ENCODE measurements at places on chromosomes 12 and 14.

GRCh38 chr14:69351385-69351784 is 46.7 kb downstream of the ERH start:
- no peak for DNase-seq

DNA sequence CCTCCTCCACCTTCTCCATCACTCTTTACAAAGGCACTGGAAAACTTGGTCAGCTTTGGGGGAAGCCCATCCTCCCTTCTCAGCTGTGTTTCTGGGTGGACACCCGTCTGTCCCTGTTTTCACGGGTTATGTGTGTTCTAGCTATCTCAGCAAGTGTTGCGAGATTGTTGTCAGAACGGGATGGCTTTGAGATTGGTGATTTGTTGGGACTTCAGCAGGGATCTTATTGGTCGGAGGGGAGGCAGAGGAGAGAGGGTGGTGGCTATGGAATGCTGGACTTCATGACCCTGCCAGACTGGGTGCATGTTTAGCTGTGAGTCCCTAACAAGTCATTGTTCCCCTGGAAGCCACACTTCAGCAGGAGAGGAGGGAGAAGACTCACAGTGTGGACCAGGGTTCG is 2.1 kb downstream of the USP5 start:
- no peak for DNase-seq

DNA sequence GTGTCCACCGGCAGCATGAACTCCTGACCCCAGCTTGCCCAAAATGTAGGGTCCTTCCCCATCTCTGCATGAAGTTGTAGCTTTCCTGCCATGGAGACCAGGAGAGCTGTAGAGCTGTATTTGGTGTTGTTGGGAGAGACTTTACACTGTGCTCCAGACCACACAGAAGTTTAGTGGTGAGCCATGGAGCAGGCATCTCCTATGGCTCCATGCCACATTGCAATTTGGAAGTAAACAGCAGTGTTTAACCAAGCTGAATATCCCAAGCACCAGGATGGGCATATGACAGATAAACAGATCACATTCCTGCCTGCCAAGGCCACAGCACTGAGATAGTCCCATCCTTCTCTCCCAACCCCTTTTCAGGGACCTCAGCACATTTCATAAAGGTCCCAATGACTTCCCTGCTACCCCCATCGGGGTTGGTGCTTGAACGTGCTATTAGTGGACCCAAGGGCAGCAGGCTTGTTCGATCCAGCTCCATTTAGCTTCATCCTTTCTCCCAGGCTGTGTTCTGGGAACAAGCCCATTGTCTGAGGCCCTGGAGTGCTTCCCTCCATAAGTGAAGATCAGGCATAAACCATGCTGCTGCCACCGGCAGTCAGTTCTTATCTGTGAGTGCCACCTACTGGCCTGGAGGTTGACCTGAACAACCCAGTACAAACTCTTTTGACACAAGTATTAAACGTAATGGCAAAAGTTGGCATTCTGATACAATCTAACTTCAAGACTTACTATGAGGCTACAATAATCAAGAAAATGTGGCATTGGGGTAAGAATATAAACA is 172.3 kb upstream of the ATXN7L3B start:
- no peak for DNase-seq

DNA sequence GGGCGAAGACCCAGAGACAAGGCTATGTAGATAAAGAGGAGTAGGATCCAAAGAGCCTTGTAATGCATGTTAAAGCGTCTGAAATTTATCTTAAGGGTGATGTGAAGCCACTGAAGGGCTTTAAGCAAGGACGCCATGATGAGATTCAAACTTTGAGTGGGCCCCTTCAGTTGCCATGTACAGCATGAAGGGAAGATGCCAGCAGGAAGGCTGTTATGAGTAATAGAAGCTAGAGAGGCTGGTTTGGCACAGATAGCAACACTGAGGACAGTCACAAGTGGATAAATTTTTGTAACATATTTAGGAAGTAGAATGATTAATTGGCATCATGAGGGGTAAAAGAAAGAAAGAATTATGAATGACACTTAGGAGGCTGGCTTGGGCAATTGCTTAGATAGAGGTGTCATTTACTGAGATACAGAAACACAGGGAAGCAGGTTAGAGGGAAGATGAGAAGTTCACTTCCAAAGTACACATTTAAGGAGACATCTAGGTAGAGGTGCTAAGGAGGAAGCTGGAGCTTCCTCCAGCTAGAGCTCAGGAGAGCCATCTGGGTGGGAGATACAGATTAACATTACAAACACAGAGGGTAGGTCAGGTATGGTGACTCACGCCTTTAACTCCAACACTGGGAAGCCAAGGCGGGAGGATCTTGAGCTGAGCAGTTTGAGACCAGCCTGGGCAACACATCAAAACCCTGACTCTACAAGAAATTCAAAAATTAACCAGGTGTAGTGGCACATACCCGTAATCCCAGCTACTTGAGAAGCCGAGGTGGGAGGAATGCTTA is 13.7 kb downstream of the ATG2B start:
- no peak for DNase-seq

DNA sequence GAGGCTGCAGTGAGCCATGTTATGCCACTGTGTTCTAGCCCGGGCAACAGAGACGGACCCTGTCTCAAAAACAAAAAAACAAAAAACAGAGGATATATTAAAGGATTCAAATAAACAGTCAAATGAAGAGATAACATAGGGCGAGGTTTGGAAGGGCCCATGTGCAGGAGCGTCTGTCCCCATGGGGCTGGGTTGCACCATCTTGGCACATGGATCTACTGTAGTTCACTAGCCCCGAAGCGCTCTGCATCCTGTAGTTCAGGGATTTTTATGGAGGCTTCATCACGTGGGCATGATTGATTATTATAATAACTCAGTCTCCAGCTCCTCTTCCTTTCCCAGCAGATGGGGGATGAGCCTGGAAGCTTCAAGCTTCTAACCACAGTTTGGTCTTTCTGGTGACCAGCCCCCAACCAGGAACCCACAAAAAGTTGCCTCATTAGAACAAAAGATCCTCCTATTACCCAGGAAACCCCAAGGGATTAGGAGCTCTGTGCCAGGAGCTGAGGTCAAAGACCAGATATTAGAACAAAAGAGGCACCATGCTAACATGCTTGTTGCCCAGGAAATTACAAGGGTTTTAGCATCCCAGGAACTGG is 59.9 kb downstream of the HCAR2 start:
- no peak for DNase-seq

DNA sequence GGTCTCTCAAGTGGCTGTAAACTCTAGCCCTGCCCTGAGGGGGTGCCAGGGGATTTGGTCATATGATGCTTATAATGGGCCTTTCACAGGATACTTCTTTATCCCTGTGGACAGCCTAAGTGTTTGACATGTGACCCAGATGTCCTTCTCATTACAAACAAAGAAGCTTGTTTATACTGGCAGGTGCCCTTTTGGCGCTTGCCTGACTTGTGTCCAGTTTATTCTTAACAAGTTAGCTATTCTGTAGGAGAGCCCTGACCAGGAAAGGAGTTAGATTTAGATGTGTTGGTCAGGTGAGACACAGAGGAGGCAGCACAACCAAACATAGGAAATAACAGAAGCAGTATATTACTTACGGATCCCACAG is 51.9 kb downstream of the CCDC91 start:
- DNase-seq = no peak

DNA sequence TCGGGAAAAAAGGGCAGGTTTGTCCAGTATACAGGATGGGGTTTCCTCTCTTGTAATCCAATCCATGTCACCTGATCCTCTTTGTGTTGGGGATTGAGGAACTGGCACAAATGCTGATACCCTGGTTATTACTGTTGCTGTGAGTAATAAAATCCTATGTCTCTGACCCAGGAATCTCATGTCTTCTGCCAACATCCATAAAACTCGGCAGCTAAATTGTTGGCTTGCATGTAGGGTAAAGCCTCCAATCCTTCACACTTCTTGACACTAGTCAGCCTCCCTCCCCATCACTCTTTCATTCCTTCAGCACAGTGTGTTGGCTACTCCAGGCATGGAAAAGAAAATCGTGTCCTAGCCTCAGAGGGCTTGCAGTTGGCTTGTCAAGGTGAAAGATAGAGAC is 9.2 kb upstream of the NOS1 start:
- DNase-seq = no peak

DNA sequence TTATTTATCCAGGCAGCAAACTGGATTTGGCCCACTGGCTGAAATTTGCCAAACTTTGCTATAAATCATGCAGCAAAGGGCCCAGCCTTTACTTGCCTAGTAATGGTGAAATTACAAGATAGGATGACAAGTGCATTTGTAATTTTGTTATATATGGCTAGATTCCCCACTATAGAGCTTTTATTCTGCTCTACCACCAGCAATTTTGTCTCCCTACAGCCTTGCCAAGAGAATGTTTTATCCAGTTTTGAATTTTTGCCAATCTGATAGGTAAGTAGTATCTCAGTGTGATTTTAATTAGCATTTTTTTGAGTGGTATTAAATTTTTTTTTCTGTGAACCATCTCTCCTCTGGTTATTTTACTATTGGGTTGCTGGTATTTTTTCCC is 161.6 kb downstream of the SLC41A2 start:
- DNase-seq = no peak

DNA sequence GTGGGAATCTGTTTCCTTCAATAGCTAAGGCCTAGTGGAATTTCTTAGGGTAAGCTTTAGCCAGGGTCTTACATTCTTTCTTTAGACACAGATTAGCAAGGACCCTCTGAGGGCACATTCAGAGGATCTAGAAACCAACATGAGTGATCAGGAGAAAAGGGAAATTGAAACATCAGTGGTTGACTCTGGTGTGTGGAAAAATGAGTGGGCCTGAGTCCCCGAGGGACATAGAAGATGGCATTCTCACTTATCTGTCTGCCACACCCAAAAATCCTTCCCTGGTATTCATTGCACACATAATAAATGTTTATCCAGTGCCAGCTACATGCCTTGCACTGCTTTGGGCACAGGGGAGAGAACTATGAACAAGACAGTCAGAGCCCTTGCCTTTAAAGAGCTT is 82.9 kb downstream of the SSPN start:
- DNase-seq = no peak

DNA sequence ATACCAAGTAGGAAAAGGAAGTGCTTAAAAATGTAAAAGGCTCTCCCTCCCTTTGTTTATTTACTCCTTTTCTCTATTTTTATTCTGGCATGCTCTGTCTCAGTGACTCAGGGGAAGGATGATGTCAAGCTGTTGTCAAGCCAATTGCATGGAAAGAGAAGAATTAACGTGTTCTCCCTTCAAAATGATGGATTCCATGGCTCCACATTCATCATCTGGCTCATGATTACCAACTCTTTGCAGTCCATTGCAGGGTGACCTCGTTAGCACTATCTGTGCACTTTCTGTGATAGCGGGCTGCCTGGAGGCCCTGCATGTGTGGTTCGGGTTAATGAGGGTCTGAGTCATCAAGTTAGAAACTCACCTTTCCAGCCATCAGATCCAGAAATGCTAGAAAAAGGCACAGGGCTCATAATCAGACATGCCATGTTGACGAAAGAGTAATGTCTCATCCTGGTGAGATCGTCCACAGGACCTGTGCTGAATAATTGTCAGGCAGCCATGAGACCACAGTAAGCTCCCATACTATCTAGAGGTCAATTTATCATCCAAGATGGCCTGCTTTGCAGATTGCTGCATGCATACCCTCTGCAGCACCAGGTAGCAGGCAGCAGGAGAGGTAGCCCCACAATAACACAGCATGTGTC is 79.2 kb upstream of the BTG1 start:
- DNase-seq = no peak

DNA sequence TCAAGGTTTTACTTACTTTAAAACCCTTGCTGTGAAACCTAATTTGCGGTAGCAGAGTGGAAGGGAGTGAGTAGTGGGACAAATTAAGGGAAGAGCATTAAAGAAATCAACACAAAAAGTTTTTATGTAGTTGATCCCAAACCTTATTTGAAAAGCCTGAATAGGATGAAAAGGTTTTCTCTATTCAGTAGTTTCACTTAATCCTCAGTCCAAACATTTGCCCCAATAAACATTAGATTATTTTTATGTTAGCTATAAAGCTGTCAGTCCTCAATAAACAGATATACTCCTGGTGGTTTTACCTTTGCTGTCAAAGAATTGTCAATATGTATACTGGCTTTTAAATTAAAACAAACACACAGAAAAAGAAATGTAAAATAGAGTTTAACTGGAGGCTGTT is 136.0 kb downstream of the PAX9 start:
- DNase-seq = no peak

DNA sequence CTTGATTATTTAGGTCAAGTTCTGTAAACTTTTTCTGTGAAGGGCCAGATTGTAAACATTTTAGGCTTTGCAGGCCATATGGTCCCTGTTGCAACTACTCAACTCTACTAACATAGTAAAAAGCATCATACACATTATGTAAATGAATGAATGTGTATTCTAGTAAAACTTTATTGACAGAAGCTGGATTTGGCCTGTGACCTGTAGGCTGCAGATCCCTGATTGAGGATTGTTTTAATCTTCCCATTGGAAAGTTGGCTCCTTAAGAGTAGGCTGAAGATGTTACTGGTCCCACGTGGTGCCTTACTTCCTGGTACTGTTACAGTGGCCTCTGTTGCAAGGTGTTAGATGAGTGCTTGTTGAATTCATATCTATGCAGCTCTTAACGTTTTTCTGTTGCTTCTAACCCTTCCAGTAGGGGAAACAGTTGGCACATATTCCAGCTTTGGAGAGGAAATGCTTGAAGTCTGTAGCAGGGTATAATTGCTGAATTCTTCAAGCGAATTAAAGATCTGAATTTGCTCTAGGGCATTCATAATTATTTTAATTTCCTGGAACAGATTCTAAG is 133.6 kb upstream of the DNM1L start:
- DNase-seq = no peak

DNA sequence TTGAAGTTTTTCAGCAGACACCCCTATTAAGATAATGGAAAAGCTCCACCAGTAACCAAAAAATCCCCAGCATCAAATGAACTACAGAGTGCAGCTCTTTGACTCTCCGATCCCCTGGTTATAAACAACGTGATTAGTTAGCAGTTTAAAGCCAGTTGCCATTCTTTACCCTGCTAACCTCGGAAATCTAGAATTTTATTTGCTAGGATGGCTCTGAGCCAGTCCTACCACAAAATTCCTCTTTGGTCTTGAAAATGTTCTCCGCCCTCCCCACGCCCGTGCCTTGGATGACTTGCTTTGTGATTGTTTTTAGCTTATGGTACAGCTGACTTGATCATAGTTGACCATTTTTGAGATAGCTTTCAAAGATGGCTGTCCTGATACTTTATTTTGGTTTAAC is 1.2 kb downstream of the KLHDC2 start:
- DNase-seq = no peak

DNA sequence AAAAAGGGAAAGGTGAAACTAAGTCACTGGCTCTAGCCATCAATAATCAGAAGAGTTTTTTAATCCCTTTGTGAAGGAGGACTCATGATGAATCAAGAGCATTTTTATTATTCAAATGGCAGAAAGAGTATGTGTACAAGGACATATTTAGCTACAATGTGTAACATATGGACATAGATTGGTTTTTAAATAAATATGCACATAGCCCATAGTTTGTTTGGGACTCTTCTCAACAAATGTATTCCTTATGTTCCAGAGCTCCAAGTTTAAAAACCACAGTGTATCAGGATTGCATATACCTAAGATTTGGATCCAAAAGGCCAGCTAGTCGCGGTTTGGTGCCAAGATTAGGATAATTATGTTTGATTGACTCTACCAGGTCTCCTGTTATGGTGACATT is 104.2 kb downstream of the C12orf50 start:
- no peak for DNase-seq

- no peak for DNase-seq
Observed at GRCh38 chr14:95023886-95024285, 133.4 kb downstream of the DICER1 start.

Measured in GM18507 (cell line).